Astrocyte of the cerebellum (primary cell): ENCODE measurements at places on chromosomes 12 and 14.

DNA sequence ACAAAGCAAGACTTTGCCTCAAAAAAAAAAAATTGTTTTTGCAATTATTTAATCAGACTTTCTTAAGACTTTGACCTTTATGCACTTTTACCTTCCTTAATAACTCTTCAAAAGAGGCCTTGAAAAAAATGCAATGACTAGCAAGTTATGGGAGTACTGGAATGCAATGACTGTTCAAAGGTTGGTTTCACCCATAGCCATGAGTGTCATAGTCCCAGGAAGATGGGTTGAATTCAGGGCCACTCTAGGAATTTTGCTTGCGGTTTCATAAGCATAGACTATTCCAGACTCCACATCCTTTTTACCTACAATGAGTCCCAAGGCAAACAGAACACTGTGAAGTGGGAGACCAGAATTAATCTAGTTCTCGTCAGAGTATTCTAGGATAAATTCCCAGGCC lies 29.4 kb upstream of the DENND5B start:
- no peak for DNase-seq

- no peak for DNase-seq
Observed at GRCh38 chr14:85546390-85546789, 16.4 kb downstream of the FLRT2 start.

DNA sequence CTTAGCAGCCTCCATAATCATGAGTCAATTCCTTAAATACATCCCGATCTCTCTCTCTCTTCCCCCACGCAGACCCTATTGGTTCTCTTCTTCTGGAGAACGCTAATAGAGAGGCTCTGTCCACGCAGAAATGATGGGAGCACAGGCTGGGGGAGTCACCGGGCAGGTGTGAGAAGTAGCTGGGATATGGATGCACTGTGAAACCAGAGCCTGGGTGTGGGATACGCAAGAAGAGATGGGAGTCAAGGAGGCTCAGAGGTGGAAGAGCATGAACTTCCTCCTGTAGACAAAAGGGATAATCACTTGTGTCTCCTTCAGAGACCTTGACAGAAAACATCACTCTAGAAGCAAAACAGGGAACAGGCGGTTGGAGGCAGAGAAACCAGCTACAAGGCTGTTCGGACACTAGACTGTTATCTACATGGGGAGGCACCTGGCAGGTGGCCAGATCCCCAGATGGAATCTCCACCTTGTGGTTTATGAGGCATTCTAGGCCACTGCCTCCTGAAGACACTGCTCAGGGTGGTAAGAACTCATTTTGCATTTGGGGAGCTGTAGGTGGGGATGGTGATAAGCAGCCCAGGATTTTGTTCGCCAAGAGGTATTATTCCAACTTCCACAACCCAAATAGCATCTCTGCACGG lies 7.2 kb upstream of the SELPLG start:
- no peak for DNase-seq

- DNase-seq: no peak
Observed at GRCh38 chr12:106145539-106146447, 7.0 kb upstream of the NUAK1 start.

GRCh38 chr14:99802301-99803105 lies 9.3 kb downstream of the EML1 start:
- no peak for DNase-seq
